ENCODE measurements at places on chromosomes 11 and 22.
A peak's percentile ranks its signal among the peaks of the same experiment; 100 is the strongest.

- no peak for DNase-seq
Observed at GRCh38 chr11:59679347-59679746, 10.5 kb upstream of the PATL1 start.

GRCh38 chr11:2630679-2631078, 69.1 kb downstream of the KCNQ1OT1 start:
- DNase-seq, result no peak

- no peak for DNase-seq
Observed at GRCh38 chr11:113507341-113507740, 32.1 kb upstream of the DRD2 start.

GRCh38 chr22:33000342-33001280, 57.6 kb downstream of the SYN3 start:
- peak; percentile 52 for DNase-seq

GRCh38 chr11:30171661-30172060, 59.2 kb upstream of the FSHB start:
- no peak for DNase-seq

DNA sequence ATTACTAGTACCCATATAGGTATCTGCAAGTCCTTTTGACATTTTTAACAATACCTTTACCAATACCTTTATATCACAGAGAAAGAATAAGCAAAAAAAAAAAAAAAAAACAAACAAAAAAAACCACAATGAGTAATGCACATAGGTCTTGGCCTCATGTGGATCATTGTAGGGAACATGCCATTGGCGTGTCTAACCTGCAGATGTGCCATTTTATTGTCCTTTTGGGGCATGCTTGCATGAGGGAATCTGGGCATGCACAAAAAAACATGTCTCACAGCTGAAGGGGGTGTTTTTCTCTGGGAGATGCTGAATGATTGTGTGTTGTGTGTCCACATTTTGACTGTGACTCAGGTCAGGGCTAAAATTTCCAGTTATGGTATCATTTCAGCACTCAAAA, 361.6 kb downstream of the GUCY1A2 start:
- no peak for DNase-seq

DNA sequence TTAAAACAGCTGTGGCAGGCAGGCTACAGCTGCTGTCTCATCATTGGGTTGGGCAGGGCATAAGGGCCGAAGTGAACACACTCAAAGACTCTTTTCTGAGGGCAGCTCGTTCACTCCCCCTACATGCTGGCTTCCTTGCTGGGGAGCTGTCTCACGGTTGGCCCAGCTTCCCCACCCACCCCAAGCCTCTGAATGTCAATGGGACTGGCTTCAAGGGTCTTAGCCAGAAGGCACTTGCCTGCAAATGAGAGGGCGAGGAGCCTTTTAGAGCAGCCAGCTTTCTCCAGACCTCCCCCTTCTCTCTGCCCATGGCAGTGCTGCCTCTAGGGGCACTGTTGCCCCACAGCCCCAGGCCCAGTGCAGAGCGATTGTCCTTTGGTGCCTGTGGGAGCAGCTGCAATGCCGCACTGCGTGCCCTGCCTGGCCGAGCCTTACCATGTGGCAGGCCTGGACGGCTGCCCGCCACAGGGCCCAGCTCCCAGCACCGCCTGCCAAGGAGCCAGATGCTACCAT, 94.7 kb upstream of the RASSF10 start:
- DNase-seq, result peak; percentile 37

GRCh38 chr11:132588366-132588765, 943.9 kb downstream of the OPCML start:
- no peak for DNase-seq

DNA sequence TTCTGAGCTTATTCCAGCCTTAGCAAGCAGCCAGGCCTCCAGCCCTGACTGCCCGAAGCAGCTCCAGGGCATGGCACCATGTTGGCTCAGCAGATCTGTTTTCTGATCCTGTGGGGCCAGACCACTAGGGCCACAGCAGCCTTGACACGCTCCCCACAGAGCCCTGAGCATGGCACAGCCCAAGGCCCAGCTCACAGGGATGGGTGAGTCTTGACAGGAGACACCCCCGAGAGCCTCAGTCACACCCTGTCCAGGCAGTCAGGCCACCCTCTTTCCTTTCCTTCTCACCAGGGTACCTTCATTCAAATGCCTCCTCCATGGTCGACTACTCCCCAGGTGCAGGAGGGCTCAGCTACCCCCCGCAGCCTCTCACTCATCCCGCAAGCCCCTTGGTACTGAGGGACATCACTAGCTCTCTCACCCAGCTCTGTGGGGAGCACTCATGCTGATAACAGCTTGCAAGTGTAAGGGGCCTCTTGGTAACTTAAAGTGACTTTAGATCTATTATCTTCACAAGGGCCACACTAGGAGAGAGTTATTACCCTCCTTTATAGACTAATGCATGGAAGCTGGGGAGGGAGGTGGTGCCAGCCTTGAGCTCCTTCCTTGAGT, 3.9 kb upstream of the CDC42BPG start:
- DNase-seq, result no peak

DNA sequence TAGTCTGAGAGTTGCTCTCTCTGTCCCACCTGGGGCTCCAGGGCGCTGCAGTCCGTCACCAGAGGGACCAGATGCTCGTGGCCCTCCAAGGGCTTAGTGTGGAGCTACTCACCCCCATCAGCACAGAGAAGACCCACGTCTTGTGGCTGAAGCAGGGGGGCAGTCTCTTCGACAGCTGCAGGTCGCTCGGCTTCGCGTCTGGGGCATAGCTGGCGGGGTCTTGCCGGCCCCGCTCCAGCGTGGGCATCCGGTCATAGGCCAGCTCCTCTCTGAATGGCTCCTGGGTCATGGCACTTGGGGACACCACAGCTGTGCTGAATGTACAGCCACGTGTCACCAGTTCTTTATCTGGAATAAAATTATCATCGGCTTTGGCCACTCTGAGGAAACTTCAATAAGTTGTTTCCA, 608 bp downstream of the MLC1 start:
- DNase-seq, result no peak

DNA sequence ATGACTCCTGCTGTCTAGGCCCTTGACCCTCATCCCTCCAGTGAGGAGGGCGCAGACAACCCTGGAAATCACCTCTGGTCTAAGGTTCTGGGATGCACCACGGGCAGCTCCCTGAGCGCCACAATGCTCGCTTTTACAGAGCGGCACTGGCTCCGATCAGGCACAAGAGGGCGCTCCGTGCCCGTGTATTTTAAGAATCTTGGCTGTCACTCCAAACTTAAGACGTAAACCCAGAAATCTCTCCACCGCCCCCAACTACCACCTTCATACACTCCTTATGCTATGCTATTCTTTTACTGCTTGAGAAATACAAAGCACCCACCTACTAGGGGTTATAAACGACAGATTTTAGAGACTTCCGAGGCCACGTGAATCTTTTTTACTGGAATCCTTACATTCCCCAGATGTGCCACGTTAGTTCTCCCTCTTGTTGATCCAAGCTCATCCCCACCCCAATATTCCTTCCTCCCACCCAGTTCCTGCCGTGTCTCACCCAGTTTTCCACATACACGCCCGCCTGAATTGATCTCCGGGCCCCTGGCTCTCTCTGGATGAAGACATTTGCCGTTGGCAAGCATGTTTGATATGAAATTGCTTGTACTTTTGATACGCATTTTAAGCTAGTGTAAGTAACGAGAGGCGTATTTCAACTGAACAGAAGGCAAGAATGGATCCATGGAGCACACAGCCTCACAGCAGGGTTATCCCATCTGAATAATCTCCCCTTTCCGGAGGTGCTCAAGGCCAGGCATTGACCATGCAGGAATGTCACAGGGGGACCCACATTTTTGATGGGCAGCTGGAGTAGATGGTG, 453.5 kb downstream of the OPCML start:
- DNase-seq, result no peak

DNA sequence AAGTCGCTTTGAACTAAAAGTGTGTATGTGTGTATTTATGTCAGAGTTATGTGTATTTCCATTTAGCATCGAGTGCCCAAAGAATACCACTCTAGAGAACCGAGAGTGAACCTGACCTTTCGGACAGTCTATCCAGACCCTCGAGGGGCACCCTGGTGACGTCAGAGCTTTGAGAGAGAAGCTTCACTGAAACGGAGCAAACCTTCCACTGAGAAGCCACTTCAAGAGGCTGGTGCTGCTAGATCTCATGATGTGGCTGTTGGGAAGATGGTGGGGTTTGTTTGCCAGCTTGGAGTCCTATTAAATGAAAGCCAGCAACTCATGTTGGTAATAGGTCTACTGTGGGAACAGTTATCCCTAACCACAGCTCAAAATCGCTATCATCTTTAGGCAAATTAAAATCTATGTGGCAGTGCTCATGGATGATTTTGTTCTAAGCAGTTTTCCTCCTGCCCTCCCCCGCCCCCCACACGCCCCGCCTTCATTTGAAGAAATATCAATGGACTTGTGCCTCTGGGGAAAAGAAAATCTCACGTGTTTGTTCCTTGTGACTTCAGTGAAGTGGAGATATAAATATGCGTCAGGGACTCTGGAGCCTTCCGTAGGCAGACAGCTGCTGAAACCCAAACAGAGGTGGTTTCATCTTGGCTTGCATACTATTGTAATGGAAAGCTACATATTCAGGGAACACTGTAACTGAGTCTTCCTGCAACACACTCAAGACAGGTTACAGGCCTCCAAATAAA, 22.4 kb upstream of the C11orf96 start:
- DNase-seq, result no peak

- no peak for DNase-seq
Observed at GRCh38 chr22:29136782-29137700, 64.2 kb downstream of the KREMEN1 start.

DNA sequence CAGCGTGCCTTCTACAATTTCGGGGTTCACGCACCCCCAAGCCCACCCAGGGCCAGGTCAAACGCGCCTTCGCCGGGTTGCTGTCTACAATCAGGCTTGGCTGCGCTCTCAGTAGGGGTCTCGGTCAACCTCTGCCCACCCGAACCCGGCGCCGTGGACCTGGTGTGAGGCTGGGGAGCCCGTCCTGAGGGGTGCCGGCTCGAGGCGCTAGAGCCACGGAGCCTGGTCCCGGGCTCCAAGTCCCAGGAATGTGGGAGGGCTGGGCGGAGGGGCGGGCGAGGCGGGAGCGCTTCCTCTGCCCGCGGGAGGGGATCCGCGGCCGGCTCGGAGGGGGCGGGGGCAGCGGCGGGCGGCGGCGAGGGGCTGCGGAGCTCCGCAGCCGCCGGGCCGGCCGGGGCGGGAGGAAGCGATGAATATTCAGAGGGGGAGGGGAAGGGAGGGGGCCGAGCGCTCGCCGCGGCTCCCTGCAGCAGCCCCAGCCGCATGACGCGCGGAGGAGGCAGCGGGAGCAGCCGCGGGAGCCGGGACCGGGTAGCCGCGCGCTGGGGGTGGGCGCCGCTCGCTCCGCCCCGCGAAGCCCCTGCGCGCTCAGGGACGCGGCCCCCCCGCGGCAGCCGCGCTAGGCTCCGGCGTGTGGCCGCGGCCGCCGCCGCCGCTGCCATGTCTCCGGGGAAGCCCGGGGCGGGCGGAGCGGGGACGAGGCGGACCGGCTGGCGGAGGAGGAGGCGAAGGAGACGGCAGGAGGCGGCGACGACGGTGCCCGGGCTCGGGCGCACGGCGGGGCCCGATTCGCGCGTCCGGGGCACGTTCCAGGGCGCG, at the start of gene PTPRJ:
PTPRJ (plus strand) TSS at position 472 of the 819 bp plus-strand sequence. CDS start 354 bp downstream, outside the sequence.
- peak; percentile 67 for DNase-seq

DNA sequence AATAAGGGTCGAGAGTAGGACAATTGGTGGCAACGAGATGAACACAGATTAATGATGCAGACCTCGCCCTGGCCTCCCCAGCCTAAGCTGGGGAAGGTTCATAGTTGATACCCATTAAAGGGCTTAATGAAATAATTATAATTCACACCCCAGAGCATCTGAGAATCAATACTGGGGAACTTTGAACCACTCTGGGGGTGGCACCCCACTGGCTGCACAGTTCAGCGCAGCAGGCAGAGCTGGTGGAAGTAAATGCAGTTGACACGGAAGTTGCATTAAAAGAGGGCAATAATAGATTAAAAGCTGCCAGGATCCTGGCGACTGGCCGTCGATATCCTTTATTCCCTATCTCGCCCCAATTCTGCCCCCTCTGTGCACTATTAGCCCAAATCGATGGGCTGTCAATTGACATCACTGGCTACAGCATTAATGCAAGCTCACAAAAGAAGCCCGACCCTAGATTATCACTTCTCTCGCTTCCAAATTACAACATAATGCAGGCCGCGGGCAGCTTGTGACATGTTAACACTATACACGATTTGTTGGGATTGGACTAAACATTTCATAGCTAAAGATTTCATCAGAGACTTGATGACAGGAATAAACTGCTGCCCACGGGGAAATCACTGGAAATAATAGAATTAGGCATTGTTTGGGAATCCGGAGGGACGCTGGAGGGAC, 14.5 kb downstream of the HSPA8 start:
- no peak for DNase-seq

DNA sequence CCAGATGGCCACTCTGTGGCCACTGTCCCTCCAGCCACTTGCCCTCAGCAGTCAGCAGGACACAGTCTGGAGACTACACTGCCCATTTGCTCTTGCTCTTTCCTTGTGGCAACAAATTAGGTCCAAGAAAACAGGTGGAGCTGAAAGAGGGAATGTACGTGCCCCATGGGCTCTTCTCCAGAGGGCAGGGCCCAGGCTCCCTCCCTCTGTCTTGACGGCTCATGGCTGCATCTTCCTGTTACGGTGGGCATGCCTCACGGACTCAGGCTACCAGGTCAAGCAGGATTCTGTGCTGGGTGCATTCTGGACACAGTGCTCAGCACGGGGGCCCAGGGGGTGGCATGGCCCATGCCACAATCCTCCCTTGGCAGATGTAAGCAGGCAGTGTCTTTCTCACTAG, 71.3 kb downstream of the MED15 start:
- DNase-seq, result no peak

GRCh38 chr11:24575392-24575791, 78.5 kb downstream of the LUZP2 start:
- no peak for DNase-seq
